T-helper 2 cell (primary cell): ENCODE measurements at places on chromosomes 2 and 18.

DNA sequence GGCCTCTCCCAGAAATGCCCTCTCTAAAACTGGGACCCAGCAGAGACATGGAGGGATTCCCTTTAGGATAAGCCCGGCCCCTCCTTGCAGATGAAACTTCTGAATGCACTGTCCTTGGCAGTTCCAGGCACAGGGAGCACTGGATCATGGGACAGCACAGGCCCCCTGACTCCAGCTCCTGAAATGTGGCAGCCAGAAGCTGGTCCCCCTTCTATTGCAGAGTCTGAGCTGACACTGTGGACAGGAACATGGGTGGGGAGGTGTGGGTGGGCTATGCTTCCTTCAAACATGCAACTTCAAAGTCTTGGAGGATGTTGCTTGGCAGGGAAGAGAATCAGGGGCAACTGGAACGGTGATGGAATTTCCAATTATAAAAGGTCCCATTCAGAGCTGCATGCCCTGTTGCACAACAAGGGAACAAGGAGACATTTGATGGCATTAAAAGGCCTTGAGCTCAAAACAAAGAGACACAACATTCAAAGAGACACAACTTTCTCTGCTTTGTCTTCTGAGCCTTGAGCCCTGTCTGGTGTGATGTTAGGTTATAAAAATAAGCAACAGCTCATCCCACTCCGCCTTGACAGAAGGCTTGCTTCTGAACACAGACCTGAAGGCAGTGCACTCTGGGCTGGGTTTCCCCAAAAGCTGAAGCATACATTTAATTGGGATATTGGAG lies 239.0 kb downstream of the OSR1 start:
- DNase-seq: no peak

GRCh38 chr2:219045937-219046550 lies 4.7 kb upstream of the CFAP65 start:
- DNase-seq: no peak

DNA sequence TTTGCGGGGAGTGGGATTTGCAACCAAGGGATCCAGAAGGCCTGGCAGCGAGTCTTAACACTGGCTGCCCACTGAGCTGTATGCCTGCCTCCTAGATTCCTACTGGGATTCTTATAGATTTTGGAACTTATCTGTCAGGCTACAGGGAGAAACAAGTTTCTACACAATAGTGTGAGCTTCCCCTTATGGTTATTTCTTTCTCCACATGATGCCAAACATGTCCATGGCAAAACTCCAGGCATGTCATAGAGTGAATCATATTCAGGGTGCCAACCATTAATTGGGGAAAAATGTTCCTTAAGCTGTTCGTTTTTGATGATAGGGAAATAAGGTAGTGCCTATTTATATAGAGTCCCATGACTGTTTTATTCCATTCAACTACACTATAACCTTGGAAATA lies 1185.2 kb upstream of the CELF4 start:
- DNase-seq: no peak

- DNase-seq: no peak
These were observed 7.8 kb downstream of the CCNT2 start for GRCh38 chr2:134926231-134926931.

DNA sequence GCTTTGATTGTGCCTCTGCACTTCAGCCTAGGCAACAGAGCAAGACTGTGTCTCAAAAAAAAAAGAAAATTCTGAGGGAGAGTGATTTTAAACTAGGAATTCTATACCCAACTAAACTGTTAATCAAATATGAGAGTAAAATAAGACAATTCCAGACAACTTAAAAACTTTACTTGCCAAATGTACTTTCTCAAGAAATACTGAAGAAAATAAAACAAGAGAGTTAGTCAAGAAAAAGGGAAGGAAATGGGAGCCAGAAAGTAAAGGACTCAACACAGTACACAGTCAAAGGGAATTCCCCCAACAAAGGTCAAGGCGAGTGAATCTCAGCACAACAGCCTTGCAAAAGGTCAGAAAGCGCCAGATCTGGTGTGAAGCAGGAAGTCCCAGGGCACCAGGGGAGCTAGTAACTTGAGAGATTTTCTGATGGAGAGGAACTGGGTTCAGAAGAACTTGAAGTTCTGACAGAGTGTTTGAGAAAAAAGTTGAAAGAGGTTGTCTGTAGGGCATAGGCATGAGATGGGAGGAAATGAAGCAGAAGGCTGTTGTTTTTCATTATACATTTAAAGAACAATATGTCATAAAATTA lies 22.6 kb upstream of the TBC1D8 start:
- DNase-seq: no peak

DNA sequence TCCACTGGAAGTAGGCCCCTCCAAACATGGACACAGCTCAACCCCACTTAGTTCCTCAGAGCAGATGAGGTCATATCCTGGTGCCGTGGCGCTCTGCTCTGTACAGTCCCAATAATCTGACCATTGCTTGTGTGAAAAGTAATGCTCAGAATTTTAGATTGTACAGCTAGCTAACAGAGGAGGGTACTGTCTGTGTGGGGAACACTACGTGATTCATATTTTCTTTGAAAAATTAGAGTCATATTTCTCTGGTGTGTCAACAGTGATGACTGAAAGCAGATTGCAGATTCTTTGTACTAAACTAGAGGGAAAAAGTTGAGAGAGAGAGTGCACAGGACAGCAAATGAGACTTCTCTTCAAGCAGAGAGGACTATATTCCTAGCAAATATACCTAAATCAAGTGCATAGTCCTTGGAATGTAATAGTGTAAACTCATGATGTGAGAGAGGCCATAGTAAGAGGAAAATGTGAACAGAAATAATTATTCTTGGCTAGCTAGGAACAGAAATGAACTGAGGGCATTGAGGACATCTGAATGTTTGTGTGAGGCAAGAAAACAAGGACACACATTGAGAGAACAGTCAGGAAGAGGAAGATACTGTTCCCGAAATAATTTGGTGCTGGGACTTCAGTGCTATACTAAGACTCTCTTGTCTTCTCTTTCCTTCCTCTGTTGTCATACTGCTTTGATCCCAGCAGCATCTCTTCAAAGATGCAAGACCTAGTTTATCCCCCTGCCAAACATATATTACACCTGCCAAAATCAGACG lies 157.0 kb upstream of the RND3 start:
- DNase-seq: no peak
